Neural crest cell (in vitro differentiated cells): ENCODE measurements at places on chromosomes 3 and 15. TPM values are rescaled to one million over a fixed set of nuclear protein-coding genes. Genes with fewer than 3 reads are reported as not detected.

DNA sequence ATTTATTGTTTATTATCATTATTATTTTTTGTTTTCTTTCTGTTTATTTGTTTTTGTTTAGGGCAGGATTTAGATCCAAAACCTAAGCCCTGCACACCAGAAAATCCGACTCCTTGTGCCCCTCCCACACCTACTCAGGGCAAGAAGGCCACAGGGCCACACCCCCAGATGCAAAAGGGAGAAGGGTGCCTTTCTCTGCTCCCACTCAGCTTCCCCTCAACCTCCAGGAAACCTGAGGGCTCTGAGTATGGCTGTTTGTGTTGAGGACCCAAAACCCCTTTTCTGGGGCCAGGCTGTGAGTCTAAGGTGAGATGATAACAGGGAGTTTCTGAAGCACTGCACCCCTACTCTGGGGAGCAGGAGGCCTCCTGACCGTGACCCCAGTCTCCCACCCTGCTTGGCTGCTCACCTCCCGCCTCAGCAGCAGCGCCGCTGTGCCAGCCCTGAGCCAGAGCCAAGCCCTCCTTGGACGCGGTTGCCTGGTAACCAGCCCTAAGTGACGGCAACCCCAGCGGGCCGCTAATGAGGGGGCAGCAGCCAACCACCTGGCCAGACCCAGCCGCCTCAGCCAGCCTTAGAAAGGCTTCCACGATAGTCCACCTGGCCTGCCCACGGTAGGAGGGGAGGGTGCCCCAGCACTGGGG is 6.4 kb upstream of the C15orf39 start:
- peaks cover 15% of the 10 kb centered on the region for H3K4me1 ChIP-seq
- H3K27me3 ChIP-seq, result peaks cover 10% of the 10 kb centered on the region

- H3K4me3 ChIP-seq, result no peak overlapping the region
- no peaks in the 10 kb centered on the region for H3K36me3 ChIP-seq
- no peak for DNase-seq
- peaks cover 5% of the 10 kb centered on the region for H3K4me1 ChIP-seq
- no peaks in the 10 kb centered on the region for H3K27me3 ChIP-seq
Measured at GRCh38 chr15:60520013-60520824, 41.3 kb upstream of the ICE2 start.

GRCh38 chr15:99021694-99022093 is 14.1 kb upstream of the PGPEP1L start:
- no peaks in the 10 kb centered on the region for H3K36me3 ChIP-seq
- no peak for DNase-seq
- peaks cover 14% of the 10 kb centered on the region for H3K27me3 ChIP-seq
- peaks cover 7% of the 10 kb centered on the region for H3K4me1 ChIP-seq
- no peak overlapping the region for H3K27ac ChIP-seq

DNA sequence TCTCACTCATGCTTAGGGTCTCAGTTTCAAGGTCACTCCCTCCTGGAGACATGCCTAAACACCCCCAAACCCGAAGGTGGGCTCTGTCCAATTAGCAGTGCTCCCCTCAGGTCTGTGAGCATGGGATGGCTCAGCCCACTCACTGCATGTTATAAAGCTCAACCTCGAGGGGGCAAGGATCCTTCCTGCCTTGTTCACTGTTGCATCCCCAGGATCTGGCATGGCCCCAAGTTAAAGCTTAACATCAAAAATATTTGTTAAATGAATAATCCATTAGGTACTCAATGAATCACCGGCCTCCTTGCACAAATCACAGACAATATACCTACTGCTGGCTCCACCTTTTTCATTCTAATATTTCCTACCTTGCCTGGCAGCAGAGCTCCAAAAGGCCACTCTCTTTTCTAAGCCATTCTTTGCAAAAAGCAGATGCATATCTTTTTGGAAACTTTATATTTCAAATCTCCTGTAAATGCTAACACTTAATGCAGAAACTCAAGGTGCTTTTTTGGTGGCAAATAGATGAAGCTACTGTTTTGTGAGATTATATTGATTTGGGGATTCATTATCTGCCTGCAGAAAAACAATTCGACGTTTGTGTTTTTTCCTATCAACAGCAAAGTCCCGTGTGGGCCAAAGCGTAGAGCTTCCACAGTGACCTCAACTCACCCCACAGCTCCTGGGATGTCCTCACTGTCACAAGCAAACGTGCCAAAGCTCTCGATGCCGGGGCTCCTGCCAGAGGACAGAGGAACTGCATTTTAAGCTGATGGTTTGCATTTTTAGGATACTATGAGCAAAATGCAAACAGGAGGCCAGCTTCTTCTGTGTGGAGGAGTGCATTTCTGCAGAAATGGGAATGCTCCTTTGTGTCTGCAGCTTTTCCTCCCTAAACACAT is 35.4 kb downstream of the PCOLCE2 start:
- H3K27ac ChIP-seq, result no peak overlapping the region
- H3K27me3 ChIP-seq, result no peaks in the 10 kb centered on the region

ITIH1 gene
- total RNA-seq, result not detected in 2 replicates

GRCh38 chr3:102533784-102534183 is 99.0 kb downstream of the ZPLD1 start:
- no peaks in the 10 kb centered on the region for H3K36me3 ChIP-seq
- H3K27ac ChIP-seq, result no peak overlapping the region
- H3K27me3 ChIP-seq, result peaks cover 6% of the 10 kb centered on the region
- no peak overlapping the region for H3K4me3 ChIP-seq
- no peaks in the 10 kb centered on the region for H3K4me1 ChIP-seq

GRCh38 chr3:15291589-15292541 is 40.5 kb downstream of the SH3BP5 start:
- no peak overlapping the region for H3K27ac ChIP-seq
- H3K36me3 ChIP-seq, result no peaks in the 10 kb centered on the region
- no peak for DNase-seq
- no peaks in the 10 kb centered on the region for H3K4me1 ChIP-seq

FOXB1 gene
- 5.9 and 6.1 TPM in 2 replicates for total RNA-seq

DNA sequence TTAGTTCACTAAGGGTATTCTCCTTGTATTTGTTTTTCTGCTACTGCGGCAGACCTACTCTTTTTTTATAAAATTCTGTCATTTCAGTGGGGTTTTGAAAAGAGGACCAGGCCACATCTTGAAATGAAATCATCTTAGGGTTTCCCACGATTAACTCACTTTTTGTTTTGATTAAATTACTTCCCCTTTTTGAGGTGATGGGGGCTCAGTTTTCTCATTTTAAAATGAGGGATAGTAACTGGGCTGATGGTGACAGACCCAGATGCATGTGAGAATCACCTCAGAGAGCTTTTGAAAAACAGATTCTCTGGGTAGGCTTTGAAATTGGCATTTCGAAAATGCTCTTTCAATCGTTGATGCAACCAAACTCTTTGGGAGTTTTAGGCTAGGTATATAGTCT is 24.2 kb downstream of the UBE2Q2 start:
- H3K4me1 ChIP-seq, result peaks cover 5% of the 10 kb centered on the region
- H3K36me3 ChIP-seq, result peaks cover 12% of the 10 kb centered on the region
- H3K27ac ChIP-seq, result no peak overlapping the region
- no peak for DNase-seq

GRCh38 chr15:50876989-50877360 is 31.5 kb upstream of the AP4E1 start:
- no peak overlapping the region for H3K4me3 ChIP-seq
- H3K27me3 ChIP-seq, result no peaks in the 10 kb centered on the region
- peaks cover 8% of the 10 kb centered on the region for H3K4me1 ChIP-seq
- H3K36me3 ChIP-seq, result no peaks in the 10 kb centered on the region
- DNase-seq, result peak; percentile 91

DNA sequence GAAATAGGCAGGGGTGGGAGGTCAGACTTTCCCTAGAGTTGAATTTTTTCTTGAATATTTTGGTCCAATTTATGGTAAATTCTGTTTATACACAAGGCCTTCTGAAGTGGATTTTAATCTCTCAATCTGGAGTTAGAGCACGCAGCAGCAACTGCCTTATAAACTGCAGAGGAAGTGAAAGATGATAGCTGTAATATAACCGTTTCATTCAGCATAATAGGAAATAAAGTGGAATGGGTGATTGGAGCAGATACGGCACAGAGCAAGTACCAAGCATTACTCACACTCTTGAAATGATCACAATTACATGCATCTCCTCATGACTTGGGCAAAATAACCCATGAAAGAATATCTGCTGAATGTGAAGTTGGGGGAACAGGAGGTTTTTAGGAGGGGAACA is 106.8 kb downstream of the ARRDC4 start:
- no peak for DNase-seq
- H3K27me3 ChIP-seq, result no peaks in the 10 kb centered on the region
- peaks cover 16% of the 10 kb centered on the region for H3K4me1 ChIP-seq
- H3K36me3 ChIP-seq, result peaks cover 3% of the 10 kb centered on the region
- H3K4me3 ChIP-seq, result no peak overlapping the region

DNA sequence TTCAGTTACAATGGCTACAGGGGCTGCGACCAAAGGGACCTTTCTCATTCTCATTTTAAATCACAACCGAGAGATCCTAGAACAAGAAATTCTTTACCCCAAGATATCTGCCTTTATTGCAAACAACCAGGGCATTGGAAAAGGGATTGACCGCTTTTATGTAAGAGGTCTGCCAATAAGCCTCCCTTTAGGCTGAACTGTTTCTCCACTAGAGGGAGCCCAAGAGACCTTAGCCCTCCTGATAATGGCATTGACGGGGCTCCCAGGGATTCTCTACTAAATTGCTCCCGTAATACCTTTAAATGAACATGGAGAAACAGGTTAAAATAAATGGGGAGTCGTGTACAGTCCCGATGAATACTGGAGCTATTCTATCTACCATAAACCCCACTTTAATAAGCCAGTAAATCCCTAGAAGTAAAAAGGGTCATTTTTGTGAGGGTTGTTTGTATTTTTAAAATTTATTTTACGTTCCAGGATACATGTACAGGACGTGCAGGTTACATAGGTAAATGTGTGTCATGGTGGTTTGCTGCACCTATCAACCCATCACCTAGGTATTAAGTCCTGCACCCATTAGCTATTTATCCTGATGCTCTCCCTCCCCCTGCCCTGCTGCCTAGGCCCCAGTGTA is 7.5 kb upstream of the IGSF10 start:
- peak; percentile 44 for DNase-seq
- H3K27me3 ChIP-seq, result peaks cover 11% of the 10 kb centered on the region
- no peaks in the 10 kb centered on the region for H3K4me1 ChIP-seq

- peaks cover 15% of the 10 kb centered on the region for H3K4me1 ChIP-seq
- no peak overlapping the region for H3K27ac ChIP-seq
- DNase-seq, result no peak
Measured at GRCh38 chr15:90231028-90232017, 2.4 kb downstream of the CIB1 start.

DNA sequence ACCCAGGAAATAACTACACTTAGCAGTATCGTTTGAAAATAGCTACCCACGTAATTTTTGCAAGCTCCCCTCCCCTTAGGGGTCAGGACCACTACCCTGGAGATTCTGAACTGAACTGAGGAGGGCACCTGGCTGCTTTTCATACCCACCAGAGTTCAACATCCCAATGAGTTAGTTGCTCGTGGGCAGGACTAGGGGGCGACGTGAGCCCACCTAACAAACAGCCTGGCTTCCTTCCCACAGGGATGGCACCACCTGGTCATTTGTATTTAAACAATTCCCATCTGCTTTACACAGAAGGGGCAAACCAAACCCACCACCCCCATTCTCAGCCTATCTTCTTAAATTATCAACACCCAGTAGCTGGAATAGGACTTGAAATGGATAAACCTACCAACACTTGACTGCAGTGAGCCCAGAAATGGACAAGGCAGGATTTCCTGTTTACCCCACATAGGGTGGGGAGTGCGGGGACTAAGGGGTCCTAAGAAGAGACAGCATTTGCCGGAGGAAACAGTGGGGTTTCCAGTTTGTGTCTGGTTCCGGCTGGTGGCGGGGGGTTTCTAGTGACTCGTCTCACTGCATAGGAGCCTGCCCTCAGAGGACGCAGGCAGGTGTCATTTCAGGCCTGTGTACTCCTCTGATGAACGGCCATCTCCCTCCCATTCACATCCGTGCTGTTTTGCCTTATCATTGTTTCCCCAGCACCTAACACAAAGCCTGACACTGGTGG is 11.6 kb upstream of the VGLL4 start:
- H3K27ac ChIP-seq, result peak overlapping the region; percentile 1
- no peaks in the 10 kb centered on the region for H3K4me1 ChIP-seq
- no peaks in the 10 kb centered on the region for H3K36me3 ChIP-seq
- H3K27me3 ChIP-seq, result no peaks in the 10 kb centered on the region

DNA sequence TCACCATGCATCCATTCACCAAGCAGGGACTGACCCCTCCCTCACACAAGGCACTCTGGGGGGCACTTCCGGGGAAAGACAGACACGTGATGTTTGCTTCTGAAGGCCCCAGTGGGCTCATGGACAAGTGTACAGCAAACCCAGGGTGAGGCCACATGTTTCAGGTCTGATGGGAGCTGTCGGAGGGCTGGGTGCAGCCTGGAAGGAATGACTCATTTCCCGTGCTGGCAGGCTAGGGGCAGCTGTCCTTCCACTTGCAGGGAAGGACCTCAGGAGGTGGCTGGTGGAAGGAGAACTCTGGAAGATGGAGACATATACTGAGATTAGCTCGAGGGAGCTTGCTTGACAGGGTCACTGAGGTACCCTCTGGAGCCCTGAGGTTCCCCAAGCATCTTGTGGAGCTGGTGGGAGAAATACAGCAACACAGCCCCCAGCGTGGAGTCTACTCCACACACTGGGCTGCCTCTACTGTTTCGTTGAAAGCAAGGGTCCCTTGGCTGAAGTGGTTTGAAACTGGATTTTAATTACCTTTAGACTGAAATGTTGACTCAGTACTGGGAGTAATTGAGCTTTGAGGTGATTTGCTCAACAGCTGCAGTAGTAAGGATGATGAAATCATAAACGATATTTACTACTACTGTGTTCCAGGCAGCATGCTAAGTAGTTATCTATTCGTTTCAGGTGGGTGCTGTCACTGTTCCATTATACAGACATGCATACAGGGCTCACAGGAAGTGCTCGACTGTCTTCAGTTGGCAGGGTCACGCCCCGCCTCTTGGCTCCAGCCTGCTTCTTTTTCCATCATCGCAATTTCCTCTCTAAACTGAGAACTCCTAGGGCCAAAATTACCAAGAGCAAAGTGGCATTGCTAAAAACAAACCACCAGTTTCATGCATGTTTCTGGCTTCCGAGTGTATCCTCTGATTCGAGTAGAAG is 230.4 kb downstream of the ADAMTS17 start:
- H3K27ac ChIP-seq, result peak overlapping the region; percentile 94
- peaks cover 2% of the 10 kb centered on the region for H3K36me3 ChIP-seq
- H3K4me3 ChIP-seq, result peak overlapping the region; percentile 54
- H3K27me3 ChIP-seq, result no peaks in the 10 kb centered on the region

DNA sequence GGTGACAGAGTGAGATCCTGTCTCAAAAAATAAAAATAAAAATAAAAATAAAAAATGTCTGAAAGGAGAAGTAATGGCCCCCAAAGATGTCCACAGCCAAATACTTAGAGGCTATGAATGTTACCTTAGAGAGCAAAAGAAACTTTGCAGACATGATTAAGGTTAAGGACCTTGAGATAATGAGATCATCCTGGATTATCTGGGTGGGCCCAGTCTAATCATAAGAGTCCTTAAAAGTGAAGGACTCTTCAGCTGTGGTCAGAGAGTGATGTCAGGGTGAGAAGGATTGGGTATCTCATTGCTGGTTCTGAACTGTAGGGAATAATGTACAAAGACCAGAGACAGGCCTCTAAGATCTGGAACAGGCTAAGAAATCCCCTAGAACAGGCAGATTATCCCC is 84.9 kb upstream of the POU1F1 start:
- H3K4me1 ChIP-seq, result no peaks in the 10 kb centered on the region
- no peaks in the 10 kb centered on the region for H3K36me3 ChIP-seq
- no peak overlapping the region for H3K4me3 ChIP-seq
- DNase-seq, result no peak
- no peak overlapping the region for H3K27ac ChIP-seq
